Activated naive CD8-positive, alpha-beta T cell treated with anti-CD3 and anti-CD28 coated beads, Interleukin-2, amount 10 ng/mL, durations not matched to agents 7 days and 5 days (primary cell): ENCODE measurements at places on chromosomes 4 and X. TPM values are rescaled to one million over a fixed set of nuclear protein-coding genes. Genes with fewer than 3 reads are reported as not detected.

The NDUFA1 gene
- total RNA-seq = 93.1 TPM

The HTN1 gene
- total RNA-seq = not detected

The TMPRSS11B gene
- not detected for total RNA-seq

The PRSS12 gene
- total RNA-seq = not detected

The UCP1 gene
- not detected for total RNA-seq

The DUX4 gene
- not detected for total RNA-seq

The USP38 gene
- 24.2 TPM for total RNA-seq

The GPR50 gene
- not detected for total RNA-seq

The PWWP3B gene
- total RNA-seq = not detected

The IL21 gene
- not detected for total RNA-seq

The PPP4R3C gene
- not detected for total RNA-seq

The ITIH6 gene
- not detected for total RNA-seq

The GAB3 gene
- total RNA-seq = 18.7 TPM

The ABHD18 gene
- total RNA-seq = 27.4 TPM

The MGARP gene
- 0.22 TPM for total RNA-seq

The ATP5ME gene
- 184 TPM for total RNA-seq

The TCP11X2 gene
- not detected for total RNA-seq

The SLC4A4 gene
- total RNA-seq = 3.1 TPM

The AMBN gene
- total RNA-seq = not detected

The MRPL1 gene
- 21.4 TPM for total RNA-seq

The EDA gene
- 0.94 TPM for total RNA-seq

The GPR119 gene
- total RNA-seq = not detected

The USP17L30 gene
- total RNA-seq = not detected

The QRFPR gene
- total RNA-seq = not detected

The PDGFRA gene
- total RNA-seq = not detected
